CD4-positive, alpha-beta T cell treated with Interleukin-17A for 4 hours (primary cell): ENCODE measurements at places on chromosomes 4 and X.
A peak's percentile ranks its signal among the peaks of the same experiment; 100 is the strongest.

- DNase-seq = no peak
These were observed 35.7 kb downstream of the ZNF518B start for GRCh38 chr4:10421344-10422055.

DNA sequence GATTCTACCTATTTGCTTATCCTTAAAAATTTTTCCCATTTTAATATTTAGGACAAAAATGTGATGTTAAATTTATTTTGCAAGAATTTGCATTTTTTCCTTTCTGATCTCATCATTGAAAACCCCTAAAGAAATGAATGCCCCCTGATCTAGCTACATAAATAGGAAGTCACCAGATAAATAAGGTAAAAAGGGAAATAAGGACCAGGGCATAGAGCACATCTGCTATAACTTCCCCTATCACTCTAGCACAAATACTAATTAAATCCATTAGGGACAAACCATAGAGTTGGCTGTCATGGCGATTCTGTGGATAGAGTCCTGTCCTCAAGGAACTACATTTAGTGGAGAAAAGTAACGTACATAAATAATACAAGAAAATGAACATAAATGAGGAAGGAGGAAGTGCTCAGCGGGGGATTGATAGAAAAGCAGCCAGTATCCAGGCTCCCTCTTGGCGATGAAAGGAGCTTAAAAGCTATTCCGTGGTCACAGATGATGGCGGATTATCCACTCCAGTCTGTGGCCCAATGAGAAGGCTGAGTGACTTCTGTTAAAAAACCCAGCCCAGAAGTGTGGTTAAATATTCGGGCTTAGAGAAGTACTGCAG lies 76.9 kb upstream of the RPL34 start:
- DNase-seq = no peak

- DNase-seq = no peak
These were observed 124.6 kb downstream of the HUWE1 start for GRCh38 chrX:53561912-53562311.

DNA sequence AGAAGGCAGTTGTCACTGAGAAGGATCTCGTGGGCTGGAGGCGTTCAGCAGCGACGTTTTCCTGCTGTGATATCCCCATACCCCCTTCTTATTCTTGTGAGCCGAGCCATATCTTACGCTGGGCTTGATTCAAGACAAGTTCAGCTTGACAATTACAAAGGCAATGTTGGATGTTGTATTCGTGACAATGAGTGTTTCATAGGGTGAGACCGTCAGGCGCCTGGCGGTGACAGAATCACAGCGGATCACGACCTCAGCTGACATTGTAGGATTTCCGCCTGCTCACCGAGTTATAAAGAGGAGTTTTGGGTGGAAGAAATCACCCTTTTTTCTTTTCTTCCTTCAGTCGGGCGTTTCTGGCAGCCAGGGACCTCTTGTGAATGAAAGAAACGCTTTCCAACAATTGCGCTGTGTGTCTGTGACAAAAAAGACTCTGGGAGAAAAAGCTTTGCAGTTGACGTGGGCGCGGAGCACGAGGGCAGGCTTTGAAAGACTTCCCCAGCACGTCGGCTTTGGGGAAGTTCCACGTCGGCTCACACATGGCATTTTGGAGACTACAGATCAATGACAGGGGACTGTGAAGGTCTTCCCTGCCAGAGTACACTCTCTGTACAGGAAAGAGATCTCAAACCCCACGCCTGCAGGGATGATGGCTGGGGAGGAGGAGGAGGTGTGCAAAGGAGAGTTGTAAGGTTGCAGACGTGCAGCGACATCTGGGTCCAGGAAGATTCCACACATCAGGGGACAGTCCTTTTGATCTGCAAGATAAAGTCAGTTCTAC lies 135.4 kb downstream of the CRLF2 start:
- DNase-seq = no peak

DNA sequence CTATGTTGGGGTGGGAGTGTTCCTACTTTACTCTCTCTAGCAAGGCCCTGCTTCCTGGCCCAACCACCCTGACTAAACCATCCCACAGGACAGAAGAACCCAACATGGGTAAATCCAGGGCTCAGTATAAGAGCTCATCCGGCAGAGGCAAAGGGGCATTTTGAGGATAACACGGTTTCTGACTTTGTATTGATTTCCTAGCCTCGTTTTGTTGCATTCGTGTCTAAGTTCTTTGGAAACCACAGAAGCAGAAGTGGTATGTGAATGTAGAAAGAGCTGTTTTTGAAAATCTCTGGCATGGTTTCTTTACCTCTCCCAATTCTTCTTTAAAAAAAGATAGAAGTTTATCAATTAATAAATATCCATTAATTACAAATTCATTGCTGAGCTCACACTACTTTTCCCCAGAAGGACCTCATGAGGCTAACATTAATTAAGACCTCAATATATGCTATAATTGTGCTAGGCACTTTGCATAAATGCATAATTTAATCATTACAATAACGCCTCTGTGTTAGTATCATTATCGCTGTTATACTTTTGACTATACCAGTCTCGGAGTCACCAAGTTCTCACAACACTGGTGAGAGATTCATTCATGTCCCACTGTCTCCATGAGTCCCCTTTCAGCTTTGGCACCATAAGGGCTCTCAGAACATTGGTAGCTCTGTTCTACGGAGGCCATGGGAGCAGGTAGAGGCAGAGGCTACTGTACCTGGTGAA lies 5.8 kb upstream of the CLNK start:
- no peak for DNase-seq

GRCh38 chr4:16770710-16771285 lies 127.6 kb downstream of the LDB2 start:
- DNase-seq = no peak

GRCh38 chr4:37268319-37268718 lies 23.8 kb downstream of the NWD2 start:
- no peak for DNase-seq

GRCh38 chrX:18047491-18047890 lies 173.2 kb downstream of the BEND2 start:
- DNase-seq = no peak

GRCh38 chrX:41960142-41960541 lies 36.8 kb upstream of the CASK start:
- no peak for DNase-seq

GRCh38 chr4:8586671-8587468 lies 5.7 kb upstream of the CPZ start:
- no peak for DNase-seq

- DNase-seq = no peak
These were observed 19.8 kb upstream of the TASL start for GRCh38 chrX:30597216-30598012.

GRCh38 chrX:12758291-12758690 lies 32.9 kb upstream of the PRPS2 start:
- no peak for DNase-seq

- no peak for DNase-seq
These were observed 17.4 kb downstream of the ATP5ME start for GRCh38 chr4:656436-657337.

DNA sequence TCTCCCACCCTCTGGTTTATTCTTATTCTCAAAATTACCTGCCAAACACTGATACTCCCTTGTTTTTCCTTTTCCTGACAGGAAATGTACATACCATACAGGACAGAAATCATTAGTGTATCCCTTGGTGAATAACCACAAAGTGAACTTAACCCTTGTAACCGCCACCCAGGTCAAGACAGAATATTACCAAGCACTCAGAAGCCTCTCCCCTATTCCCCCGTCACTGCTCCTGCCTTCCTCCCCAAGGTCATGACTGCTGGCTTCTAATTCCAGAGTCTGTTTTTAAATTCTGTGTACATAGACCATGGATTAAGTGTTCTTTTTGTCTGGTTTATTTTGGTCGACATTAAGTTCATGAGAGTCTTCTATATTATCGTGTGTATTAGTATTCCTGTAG lies 37.7 kb downstream of the HTT start:
- DNase-seq = no peak

DNA sequence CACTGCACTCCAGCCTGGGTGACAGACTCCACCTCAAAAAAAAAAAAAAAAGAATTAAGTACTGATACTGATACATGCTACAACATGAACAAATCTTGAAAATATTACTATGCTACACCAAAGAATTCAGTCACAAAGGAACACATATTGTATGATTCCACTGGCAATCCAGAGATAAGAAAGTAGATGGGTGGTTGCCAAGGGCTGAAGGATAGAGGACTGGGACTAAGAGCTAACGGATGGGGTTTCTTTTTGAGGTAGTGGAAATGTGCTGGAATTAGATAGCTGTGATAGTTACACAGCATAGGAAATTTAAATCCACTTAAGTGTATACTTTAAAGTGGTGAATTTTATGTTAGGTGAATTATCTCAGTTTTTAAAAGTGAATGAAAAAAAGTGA lies 12.5 kb downstream of the ATP11C start:
- no peak for DNase-seq

- DNase-seq = no peak
These were observed 122.6 kb downstream of the RCHY1 start for GRCh38 chr4:75391489-75392166.

GRCh38 chr4:154073107-154073822 lies 284.4 kb upstream of the SFRP2 start:
- DNase-seq = no peak

DNA sequence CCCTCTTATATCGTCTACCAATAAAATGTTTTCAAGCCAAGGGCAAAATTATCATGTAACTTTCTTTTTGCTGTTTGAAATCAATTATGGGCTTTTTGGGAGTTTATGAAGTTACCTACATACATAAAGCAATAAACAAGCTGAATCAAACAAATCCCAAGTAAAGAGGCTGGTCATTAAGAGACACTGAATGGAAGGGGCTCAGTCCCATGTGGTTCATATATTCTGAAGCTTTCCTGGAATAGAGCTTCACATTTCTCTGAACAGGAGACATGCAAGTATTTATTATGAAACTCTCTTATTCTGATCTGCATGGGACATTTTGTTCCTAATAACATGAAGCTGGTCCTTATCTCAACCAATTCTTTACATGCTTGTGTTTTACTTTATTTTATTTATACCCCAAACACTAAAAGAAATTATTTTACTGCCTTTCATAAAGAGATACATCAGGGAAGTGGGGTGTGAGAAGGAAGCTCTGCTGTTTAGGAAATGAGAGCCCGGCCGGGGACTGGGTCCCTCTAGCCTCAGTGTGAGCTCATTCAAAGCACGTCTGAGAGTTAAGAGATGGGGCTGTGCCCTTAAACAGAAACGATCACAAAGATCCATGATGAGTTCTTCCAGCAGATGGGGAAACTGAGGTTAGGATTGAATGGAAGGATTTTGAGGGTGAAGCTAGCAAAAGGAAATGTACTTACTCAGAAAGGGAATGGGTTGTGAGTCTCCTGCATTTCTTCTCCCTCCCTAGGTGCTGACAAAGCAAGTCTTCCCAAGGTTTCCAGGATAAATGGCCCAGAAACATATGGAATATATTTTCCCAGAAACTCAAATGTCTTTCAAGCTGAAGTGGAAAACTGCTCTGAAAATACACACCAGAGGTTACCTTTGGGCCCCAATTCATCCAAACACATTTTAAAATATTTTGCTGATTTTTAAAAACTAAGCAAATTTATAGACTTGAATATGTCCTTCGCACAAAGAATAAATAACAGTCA lies 93.1 kb upstream of the LNX1 start:
- DNase-seq = no peak

GRCh38 chrX:17814557-17814956 lies 46.5 kb downstream of the RAI2 start:
- no peak for DNase-seq

DNA sequence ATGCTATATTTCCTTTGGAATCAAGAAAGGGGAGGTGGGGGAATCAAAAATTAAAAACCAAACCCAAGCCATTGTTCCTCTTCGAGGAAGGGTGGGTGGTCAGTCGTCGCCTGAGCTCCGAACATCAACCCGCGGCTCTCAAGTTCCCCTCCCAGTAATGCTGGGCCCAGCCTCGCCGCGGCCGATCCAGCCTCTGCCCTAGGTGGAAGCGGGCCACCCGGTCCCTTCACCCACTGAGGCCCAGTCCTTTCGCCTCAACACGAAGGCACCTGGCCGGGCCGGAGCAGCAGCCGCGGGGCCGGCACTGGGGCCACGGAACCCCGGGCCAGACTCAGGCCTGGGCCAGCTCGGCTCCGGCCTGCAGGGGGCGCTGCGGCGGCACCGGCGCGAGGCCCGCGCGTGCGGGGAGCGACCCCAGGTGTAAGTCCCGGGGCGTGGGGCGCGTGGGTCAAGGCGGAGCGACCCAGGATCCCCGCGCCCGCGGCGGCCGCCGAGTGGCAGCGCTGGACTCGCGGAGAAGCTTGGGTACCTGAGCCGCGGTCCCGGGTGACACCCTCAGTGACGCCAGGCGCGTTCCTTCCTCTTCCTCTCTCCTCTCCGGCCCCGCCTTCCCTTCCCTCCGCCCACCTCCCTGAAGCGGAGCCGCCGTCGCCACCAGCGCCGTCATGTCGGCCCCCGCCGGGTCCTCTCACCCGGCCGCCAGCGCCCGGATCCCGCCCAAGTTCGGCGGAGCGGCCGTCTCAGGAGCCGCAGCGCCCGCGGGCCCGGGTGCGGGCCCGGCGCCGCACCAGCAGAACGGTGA lies at the start of gene SEC24B:
TSS of gene SEC24B (plus strand) at position 611 of the 802 bp plus-strand sequence. CDS start at position 666, 55 bp downstream.
- peak; percentile 94 for DNase-seq

GRCh38 chrX:22032084-22032483 lies at the start of gene PHEX:
Gene PHEX, plus strand, starts transcription at chrX:22032325. Its CDS starts 681 bp downstream, at chrX:22033006.
- DNase-seq = no peak

DNA sequence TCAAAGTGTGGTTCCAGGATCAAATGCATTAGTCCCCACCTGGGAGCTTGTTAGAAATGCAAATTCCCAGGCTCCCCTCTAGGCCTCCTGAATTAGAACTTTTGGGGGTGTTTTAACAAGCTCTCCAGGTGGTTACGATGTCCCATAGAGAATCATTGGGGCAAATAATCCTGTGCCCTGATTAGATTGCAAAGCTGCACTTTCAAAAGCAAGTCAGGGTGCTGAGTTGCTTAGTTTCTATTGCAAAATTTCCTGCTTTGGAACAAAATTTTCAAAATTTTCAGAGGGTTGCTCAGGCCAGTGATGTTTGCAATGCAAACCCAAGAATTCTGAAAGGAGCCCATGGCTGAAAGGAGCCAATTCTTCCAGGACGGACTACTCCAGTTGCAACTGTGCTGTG lies 71.0 kb downstream of the MGST2 start:
- DNase-seq = no peak

DNA sequence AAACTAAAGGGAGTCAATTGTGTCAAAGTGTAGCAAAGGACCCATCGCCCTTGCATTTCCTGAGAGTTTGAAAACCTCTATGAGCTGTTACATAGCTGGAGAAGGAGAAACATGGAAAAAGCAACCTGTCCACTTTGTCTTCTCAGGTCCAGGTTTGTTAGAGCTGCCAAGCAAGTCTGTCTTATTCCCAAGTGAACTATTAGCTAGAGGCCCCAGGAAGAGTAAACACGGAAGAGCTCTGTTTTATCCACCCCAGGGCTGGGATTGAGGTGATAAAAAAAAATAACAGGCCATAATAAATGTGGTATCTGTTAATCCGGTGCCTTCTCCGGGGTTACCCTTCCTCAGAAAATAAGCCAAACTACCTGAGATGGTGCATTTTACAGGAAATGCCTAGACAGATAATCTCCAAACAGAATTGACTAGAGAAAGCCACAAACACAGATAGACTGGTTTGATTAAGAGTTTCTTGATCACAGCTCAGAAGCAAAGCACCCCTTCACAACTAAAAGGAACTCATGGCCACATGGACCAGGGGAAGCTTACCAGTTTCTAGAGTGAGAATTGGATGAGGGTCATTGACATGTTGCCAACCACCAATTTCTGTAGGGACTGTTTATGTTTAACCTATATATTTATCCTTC lies 35.9 kb upstream of the RELL1 start:
- DNase-seq = no peak

GRCh38 chr4:26319949-26320537 lies 771 bp upstream of the RBPJ start:
- DNase-seq = peak; percentile 49
